ENCODE measurements at places on chromosomes 2 and 18. TPM values are rescaled to one million over a fixed set of nuclear protein-coding genes. Genes with fewer than 3 reads are reported as not detected.

DNA sequence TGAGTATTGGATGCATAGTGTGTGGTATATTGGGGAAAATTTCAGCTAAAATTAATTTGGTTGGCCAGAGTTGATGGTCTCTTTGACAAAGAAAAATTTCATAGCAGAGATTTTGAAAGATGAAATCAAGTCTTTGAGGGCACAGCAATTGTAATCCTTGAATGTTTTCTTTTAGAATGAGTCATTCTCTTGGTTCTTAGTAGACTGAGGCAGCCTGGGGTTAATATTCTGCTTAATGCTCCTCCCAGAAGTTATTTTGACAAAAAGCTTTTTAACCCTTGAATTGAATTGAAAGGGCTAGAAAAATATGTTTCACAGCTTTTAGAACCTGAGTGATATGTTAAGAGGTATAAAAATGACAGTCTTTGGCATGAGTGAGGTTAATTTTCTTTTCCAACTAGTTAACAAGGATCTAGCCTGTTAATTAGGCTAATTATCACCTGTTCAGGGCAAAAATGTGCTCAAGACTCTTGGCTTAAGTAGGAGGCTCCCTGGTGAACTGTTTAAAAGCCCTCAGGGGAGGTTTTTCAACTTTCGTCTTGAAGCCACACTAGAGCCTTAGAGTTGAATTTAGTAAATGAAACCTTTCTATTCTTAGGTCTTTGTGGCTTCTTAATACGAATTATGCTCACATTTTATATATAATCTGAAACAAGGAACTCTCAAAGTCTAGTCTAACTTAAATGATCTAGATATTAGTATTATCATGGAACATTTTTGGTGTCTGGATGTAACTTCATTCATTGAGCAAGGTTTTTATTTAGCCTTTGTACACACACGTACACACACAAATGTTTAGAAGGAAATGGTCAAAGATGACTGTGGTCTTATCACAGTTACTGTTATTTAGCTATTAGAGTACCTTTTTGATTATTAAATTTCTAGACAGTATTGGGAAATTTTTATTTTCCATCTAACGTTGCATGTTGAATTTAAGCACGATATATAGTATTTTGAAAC, 272.5 kb downstream of the ZNF407 start:
- DNase-seq = no peak

DNA sequence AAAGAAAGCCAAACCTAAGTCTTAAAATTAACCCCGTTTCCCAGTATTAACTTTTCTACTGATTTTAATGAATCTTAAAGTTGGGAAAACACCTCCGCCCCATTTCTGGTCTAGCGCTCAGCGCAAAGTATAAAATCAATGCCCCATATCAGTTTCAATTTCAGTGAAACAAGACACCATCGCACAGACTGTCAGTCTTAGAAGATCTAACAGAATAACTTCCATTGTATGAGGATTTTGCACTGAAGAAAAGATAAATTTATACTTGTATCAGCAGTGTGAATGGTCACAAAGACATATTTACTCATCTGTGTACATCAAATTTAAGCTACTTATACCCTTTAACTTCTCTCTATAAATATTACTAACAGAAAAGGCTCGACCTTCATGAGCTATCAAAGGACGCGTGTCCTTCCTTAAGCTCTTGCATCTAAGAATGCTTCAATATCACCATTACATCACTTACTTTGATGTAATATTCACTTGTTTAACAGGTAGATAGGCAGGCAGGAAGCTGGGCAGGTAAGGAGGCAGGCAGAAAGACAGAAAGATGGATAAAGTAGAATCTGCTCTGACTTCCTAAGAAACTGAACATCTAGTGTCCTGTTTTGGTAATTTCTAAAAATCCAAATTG, 183.0 kb downstream of the TCF4 start:
- DNase-seq = no peak

- no peak for DNase-seq
Observed at GRCh38 chr2:5589183-5589582, 103.0 kb upstream of the SOX11 start.

DNA sequence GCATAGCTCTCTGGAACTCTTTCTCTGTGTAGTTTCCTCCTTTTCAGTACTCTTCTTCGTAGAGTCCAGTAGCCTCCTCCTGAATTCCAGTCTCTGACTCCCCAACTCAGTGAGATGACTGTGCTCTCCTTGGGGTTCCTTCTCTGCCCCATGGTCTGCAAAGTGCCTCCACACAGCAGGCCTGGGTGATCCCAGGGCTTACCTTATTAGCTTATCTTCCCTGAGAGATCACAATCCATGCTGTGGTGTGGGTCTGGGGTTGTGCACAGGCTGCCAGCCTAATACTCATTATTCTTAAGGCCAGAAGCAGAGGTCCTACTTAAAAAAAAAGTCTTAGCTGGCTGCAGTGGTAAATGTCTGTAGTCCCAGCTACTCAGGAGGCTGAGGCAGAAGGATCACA, 4.6 kb upstream of the GPR39 start:
- no peak for DNase-seq

CD8B gene
- not detected for total RNA-seq

PARD6G gene
- total RNA-seq = 34.7 TPM

ANO7 gene
- total RNA-seq = 1.0 TPM

DCDC2C gene
- total RNA-seq = 0.13 TPM

COLEC11 gene
- 0.13 TPM for total RNA-seq

DPYSL5 gene
- total RNA-seq = under 0.01 TPM

RBKS gene
- 0.90 TPM for total RNA-seq
